Activated CD8-positive, alpha-beta memory T cell treated with anti-CD3 and anti-CD28 coated beads for 24 hours (primary cell): ENCODE measurements at places on chromosomes 4 and X.

GRCh38 chr4:6619466-6620255 is 20.8 kb upstream of the MRFAP1 start:
- no peak for DNase-seq

DNA sequence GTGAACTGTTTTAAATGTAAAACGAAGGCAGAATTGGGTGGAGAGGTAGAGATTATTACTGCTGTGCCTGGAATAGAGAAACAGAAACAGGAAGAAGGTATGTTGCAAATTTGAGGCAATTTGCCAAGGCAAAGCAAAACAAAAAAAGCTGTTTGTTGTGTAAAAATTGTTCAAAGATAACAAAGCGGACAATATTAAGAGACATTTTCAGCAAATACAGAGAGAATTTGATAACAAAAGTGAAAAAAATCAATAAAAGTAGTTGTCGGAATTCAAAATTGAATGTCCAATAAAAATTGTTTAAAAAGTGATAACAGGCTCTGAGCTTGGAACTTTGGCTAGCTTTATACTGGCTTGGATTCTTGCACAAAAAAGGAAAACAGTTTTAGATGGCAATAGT is 14.4 kb upstream of the SMS start:
- no peak for DNase-seq

GRCh38 chr4:185165605-185166063 is 22.6 kb downstream of the SLC25A4 start:
- DNase-seq, result peak; percentile 67

- DNase-seq, result no peak
Observed at GRCh38 chrX:137058339-137059127, 24.7 kb upstream of the GPR101 start.

DNA sequence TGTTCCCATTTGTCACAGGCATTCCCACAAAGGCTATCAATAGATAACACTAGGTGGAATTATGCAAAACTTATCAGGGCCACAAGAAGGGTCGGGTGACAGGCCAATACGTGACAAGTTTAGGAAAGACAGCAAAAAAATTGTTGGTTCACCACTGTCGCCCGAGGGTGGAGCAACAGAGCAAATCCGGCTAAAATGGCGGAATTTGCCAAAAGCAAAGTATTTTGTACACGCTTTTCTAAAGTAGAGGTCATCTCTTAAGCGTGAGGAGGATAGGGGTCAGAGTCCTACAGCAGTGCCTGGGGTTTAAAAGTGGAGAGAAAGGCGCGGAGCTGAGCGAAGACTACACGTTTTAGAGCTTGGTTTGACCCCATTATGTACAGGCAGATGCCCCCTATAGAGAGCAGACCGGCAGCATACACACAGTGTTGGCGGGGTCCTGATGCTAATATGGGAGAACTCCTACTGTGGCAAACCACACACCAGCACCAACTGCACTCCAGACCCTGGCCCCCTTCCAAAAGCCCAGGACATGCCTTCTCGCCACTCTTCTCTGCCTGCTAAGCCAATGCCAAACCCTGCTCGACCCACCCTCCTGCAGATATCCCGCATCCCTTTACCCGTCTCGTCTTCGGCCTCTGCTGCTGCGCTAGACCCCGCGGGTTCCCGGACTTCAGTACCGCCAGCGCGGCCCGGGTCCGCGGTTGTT is 733 bp downstream of the CCNA2 start:
- no peak for DNase-seq

- DNase-seq, result no peak
Observed at GRCh38 chr4:176320976-176321361, 1.2 kb downstream of the SPCS3 start.

DNA sequence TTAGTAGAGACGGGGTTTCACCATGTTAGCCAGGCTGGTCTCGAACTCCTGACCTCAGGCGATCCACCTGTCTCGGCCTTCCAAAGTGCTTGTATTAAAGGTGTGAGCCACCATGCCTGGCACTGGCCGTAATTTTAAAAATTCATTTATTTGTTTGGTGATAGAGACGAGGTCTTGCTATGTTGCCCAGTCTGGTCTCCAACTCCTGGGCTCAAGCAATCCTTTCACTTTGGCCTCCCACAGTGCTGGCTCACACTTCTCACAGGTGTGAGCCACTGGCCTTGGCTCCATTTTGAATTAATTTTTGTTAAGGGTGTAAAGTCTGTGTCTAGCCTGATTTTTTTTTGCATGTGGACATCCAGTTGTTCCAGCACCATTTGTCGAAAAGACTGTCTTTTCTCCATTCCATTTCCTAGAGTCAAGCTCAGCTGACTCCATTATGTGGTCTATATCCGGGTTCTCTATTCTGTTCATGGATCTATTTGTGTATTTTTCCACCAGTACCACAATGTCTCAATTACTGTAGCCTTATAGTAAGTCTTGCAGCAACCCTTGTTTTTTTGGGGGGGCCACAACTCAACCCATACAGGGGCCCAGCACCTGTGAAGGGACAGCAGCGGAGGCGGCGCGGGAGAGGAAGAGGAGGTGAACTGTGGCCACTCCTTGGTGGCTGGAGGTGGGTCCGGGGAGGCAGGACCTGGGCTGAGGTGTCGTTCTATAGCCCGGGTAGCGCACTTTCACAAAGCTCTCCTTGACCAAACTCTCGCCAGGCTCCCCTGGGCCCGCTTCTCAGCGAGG is 1.5 kb upstream of the NSD2 start:
- no peak for DNase-seq

GRCh38 chr4:111678479-111678878 is 466.8 kb upstream of the FAM241A start:
- no peak for DNase-seq

DNA sequence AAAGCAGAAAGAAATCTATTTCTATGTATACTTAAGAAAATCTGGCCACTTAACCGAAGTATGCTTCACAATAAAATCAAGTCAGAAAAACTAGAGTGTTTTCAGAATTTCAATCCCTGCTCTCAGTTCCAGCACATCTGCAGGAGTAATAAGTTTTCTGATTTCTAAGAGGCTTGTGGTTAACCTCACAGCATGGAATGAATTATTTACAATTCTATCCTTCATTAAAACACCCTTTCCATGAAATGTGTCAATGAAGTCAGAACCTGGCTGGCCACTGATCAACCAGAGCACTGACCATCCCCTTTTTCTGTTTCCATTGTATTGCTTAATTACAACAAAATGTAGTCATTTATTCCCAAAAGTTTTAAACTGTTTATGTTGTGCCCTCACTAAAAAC is 781.4 kb upstream of the INTU start:
- no peak for DNase-seq

DNA sequence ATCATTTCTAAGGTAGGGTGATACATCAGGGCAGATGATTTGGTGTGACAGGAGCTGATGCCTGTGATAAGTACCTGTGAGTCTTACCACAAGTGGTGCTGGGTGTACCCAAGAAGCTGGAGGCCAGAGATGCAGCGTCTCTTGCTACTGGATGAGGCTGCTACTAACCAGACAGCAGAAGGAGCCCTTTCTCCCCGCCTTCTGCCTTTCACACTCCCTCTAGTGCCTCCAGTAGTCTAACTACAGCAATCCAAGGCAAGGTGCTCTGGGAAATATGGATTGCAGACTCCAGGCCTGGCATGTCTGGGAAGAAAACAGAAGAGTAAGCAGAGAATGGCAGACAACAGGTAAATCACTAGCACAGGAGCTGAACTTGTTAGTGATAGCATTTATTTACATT is 470.8 kb downstream of the NKX6-1 start:
- no peak for DNase-seq

DNA sequence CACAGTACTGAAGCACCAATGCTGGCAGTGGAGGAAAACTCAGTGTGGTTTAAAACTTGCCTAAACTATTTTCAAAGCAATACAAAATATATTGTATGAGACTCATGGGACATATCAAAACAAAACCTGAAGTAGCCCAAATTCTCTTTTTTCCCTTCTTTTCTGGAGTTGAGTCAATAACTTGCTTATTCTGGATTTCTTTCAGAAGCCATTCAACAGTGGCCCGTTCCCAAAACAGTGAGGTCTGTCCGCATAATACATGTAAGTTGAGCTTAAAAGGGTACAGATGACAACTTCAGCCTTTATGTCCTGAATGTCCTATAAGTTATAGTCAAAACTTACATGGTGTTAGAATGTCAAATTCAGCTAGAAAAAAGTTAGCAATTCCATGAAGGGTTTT is 100.8 kb downstream of the SHISA3 start:
- no peak for DNase-seq

DNA sequence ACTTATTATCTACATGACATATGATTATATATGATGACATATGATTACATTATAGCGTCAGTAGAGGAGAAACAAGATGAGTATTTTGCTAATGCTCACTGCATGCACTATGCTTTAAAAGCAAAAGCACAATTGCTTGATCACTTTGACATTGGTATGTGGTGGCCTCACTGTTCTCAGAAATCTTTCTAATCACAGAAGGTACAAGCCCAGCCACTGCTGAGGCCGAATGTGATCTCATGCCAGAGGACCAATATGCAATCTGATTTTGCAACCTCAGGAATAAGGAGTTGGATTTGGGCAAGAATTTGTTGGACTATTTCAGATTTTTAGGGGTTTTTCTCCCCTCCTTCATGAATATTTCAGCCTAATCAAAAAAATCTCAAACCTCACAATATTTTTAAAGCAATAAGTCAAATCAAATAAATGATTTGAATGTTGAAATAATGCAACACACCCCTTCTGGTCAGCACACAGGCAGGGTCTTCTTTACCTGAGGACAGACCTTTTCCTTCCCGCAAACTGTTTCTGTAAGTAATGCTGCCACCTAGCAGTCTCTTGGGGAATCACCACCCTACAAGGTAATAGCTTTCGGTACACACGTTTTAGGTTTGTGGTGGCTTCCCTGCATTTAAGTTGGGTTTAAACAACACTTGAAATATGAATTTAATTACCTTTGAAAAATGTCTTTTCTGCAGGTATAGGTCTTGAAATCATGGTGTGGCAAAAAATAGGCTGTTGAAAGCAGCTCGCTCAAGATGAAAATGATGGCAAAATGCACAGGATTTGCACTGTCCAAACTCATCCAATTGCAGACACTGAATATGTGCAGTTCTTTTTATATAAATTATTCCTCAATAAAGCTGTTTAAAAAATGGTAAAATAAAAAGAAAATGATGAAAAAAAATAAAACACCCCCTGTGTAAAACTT is 4.8 kb upstream of the CXCL13 start:
- no peak for DNase-seq

DNA sequence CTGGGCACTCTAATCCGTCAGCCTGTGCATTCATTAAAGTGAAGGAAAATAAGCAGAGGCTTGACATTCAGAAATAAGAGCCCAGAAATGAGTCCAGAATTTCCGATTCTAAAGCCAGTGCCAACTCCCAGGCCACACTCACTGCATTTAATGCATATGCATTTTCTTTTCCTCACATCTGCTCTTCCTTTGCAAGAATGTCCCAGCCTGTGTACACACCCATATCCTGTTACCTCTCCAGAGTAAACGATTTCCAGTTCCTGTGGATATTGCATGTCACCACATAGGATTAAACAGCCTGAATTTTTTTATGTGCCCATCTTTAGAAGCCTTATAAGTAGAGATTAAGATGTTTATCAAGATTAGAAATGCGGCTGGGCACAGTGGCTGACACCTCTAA is 27.5 kb downstream of the ARX start:
- DNase-seq, result no peak

DNA sequence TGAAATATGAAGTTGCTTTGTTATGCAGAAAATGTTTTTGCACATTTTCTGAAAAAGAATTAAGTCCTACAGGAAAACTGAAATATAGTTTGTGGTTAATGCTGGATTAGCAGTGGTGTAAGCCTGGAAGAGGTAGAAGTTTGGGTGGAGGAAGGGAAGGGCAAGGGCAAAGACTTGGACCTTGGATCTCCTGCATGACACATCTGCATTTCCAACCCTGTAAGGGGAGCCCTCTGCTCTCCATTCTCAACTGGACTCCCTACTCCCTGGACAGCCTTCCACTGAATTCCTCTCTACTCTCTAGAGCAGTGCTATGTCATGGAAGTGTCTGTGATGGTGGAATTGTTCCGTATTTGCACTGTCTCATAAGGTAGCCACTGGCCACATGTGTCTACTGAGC is 4.6 kb downstream of the CASP6 start:
- DNase-seq, result no peak

GRCh38 chr4:15402974-15403373 is 24.9 kb upstream of the C1QTNF7 start:
- no peak for DNase-seq

DNA sequence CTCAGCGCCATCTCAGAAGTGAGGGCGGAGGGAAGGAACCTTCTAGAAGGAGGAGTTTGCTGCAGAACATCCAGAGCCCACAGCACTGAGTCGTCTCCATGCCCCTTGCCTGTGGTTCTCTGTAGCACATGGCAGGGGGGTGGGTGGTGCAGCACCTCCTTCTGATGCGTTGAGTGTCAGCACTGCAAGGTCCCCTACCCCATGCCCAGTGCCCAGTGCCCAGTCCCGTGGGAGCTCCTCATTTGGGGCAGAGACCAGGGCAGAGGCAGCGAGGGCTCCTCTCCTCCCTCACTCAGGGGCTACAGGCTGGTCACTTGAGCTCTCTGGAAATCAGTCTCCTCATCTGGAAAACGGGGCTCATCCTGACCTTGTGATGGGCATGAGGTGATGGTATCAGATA is 78.1 kb downstream of the HTRA3 start:
- DNase-seq, result no peak

DNA sequence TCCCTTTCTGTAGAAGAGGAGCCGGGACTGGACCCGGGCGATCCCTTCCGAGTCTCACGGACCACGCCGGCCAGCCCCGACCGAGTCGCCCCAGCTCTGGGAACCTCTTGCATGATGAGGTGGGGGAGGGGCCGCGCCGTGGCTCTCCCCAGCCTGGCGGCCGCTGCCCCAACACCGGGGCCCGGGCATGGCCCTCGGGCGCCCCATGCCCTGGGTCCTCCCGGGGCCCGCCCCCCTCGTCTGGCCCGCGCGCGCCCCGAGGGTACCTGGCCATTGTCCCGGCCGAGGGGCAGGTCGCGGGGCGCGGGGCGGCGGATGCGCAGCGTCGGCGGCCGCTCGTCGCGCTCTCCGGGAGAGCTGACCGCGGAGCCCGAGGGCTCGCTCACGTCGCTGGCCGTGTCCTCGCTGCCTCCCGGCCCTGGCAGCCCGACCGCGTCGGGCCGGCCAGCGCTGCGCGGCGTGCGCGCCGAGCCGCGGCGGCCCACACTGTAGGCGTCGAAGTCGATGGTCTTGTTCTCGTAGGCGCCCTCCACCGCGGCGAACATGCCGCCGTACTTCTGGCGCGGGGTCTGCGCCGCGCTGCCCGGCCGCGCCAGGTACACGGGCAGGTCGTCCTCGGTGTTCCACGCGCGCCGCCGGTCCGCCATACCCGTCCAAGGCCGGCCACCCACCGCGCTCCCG is 423 bp downstream of the CRMP1 start:
- DNase-seq, result no peak

DNA sequence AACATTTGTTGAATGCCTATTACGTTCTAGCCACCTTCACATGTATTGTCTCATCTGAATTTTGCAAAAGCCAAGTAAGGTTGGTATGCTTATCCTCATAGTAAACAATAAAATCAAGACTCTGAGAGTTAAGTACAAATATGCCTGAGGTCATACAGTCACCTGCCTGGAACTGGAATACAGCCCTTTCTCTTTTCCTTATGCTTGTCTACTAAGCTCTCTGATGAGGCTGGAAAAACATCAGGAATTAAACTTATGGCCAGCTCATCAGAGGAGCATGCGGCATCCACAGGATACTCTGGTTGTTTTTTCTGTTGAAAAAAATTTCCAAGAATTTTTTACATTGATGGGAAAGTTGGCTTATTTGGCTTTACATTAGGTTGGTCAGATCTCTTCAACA is 35.5 kb downstream of the NCAPG start:
- no peak for DNase-seq

- no peak for DNase-seq
Observed at GRCh38 chrX:150844016-150844415, 54.5 kb downstream of the CD99L2 start.

- peak; percentile 50 for DNase-seq
Observed at GRCh38 chr4:2291705-2292645, 30.1 kb upstream of the MXD4 start.
